RKO (cell line): ENCODE measurements at places on chromosomes 4 and X.

GRCh38 chrX:37302569-37302968 lies 46.6 kb upstream of the PRRG1 start:
- DNase-seq: no peak

DNA sequence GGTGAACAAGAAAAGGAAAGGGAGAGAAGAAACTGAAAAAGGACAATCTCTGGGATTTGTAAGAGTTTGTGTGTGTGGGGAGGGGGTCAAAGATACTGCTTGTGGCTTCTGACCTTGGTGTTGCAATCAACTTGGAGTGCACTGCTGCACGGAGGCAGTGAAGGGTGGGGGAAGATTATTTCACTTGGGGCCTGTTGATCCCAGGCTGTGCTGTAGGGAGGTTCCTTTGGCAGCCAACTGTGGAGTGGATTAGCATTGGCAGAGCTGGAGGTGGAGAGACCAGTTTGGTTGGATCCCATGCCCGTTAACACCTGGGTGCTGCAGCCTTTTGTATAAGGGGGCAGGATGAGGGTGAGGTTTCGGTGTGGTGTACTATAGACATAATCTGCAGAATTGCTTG lies 38.2 kb downstream of the AFF1 start:
- DNase-seq: no peak

GRCh38 chr4:167282171-167282864 lies 48.0 kb upstream of the SPOCK3 start:
- peak; percentile 8 for DNase-seq

GRCh38 chr4:132526652-132527051 lies 622.4 kb upstream of the PCDH10 start:
- no peak for DNase-seq

- DNase-seq: no peak
These were observed 34.8 kb downstream of the CCNQ start for GRCh38 chrX:153564047-153564606.

GRCh38 chr4:94466923-94467322 lies 15.2 kb downstream of the PDLIM5 start:
- DNase-seq: no peak

- no peak for DNase-seq
These were observed 544.7 kb downstream of the SPRY1 start for GRCh38 chr4:123941306-123941705.

DNA sequence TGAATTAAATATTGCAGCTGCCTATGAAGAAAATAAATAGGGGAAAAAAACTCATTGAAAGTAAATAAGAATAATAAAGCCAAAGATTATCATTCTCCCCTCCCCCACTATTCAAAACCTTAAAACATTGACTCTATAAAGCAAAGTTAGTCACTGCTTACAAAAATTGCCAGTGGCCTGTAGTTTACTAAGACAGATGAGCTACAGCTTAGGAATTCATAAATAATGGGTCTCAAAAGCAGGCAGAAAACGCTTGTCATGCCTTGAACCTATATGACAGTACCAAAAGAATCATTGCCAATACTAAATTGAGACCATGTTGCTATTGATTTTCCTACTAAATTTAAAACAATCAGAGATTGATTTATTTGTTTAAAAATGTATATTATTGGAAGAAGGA lies 78.9 kb downstream of the SLC10A7 start:
- peak; percentile 25 for DNase-seq

DNA sequence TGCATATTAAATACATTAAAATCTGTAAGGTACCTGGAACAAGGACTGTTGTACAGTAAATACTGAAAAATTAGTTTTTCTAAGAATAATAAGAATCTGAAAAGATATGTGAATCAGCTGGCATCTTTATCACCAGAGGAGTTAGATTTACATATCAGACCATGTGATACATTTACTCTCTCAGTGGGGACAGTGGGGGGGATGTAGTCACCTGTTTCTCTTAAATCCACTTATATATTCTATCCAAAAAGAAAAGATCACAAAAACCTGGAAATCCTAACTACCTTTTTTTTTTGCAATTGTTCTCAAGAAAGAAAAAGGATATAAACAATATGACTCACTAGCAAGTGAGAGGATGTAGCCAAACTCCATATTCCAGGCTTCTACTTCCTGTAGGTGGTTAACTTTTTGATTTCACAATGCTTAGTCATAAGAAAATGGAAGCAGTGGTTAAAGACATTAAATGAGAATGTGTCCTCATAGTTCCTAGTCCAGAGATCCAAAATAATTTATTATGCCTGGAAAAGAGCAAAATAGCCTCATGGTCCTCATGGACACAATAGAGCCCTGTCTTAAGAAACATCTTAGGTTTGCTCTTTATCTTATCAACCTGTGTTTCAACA lies 22.5 kb upstream of the MYOZ2 start:
- DNase-seq: peak; percentile 91

DNA sequence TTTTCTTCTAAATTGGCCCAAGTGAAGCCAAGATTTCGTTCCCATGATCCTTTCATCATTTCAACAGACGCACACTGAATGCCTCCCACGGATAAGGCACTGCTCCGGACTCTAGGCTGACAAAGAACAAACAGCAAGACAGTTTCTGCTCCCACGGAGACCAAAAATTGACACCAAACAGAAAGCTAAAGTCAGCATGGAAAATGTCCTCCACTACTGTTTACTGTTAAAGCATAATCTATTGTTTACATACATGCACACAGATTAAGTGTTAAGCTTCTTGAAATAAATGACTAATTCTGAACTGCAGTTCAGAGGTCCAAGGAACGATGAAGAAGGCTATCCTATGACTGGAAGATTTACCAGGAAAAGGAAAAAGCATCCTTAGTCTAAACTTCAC lies 199.6 kb downstream of the AASDH start:
- DNase-seq: no peak

GRCh38 chr4:172099376-172099775 lies 286.2 kb downstream of the GALNTL6 start:
- no peak for DNase-seq

- DNase-seq: peak; percentile 61
These were observed 69.4 kb downstream of the KCNIP4 start for GRCh38 chr4:21879187-21879586.

DNA sequence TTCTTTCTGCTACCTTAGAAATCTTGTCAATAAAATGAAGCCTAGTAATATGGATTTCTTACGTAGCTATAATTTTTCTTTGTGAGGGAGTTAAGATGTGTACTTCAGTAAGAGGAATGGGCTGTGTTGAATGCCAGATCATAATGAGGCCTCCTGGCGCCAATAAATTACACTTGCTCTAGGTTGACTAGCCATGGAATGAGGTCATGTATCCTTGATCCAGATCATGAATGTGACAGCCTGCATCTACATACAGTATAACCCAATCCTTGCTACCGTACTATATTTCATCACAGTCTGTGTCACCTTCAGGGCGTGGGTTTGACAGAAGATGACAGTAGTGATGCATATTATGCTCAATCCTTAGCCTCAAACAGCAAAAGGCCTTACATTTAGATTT lies 36.2 kb downstream of the NHS start:
- no peak for DNase-seq

GRCh38 chr4:95087657-95088455 lies 330.1 kb downstream of the BMPR1B start:
- DNase-seq: no peak

- no peak for DNase-seq
These were observed 2.7 kb downstream of the FAT4 start for GRCh38 chr4:125317525-125317877.
